Melanocyte of skin (primary cell): ENCODE measurements at places on chromosomes 2 and 18. TPM values are rescaled to one million over a fixed set of nuclear protein-coding genes. Genes with fewer than 3 reads are reported as not detected.

The MYO3B gene
- 0.34 and 0.36 TPM in 2 replicates for total RNA-seq

The RPRM gene
- not detected in 2 replicates for total RNA-seq

The ITGB6 gene
- under 0.01 and 0.15 TPM in 2 replicates for total RNA-seq

The ACTR3 gene
- total RNA-seq, result 218 and 258 TPM in 2 replicates

The NT5DC4 gene
- total RNA-seq, result not detected in 2 replicates

The CYP1B1 gene
- 27.2 and 46.5 TPM in 2 replicates for total RNA-seq

The CD8A gene
- not detected in 2 replicates for total RNA-seq

The SLC23A3 gene
- 1.1 and 1.4 TPM in 2 replicates for total RNA-seq

The RAD51AP2 gene
- not detected in 2 replicates for total RNA-seq

The RNF149 gene
- total RNA-seq, result 36.8 and 50.5 TPM in 2 replicates

The ZC3H6 gene
- total RNA-seq, result 3.8 and 8.0 TPM in 2 replicates

The ACADL gene
- not detected in 2 replicates for total RNA-seq

The TRPM8 gene
- total RNA-seq, result under 0.01 TPM in 1 of 2 replicates, not detected in the other

The FN1 gene
- 138 and 632 TPM in 2 replicates for total RNA-seq

The CRYBA2 gene
- 0.31 TPM in 1 of 2 replicates, not detected in the other for total RNA-seq

The SNORC gene
- 0.73 and 2.8 TPM in 2 replicates for total RNA-seq

The MSH2 gene
- total RNA-seq, result 18.2 and 28.7 TPM in 2 replicates

The G6PC2 gene
- not detected in 2 replicates for total RNA-seq

The ZNF892 gene
- 5.6 and 6.7 TPM in 2 replicates for total RNA-seq

The NR4A2 gene
- 2.8 and 3.6 TPM in 2 replicates for total RNA-seq

The UGT1A6 gene
- total RNA-seq, result not detected in 2 replicates

The SCYGR4 gene
- total RNA-seq, result not detected in 2 replicates

The CLEC4F gene
- total RNA-seq, result under 0.01 and 0.36 TPM in 2 replicates

The LCT gene
- under 0.01 TPM in 2 replicates for total RNA-seq

The AP1S3 gene
- 8.9 and 11.6 TPM in 2 replicates for total RNA-seq

The TMEM37 gene
- total RNA-seq, result not detected in 2 replicates

The MAP4K3 gene
- 56.6 and 79.3 TPM in 2 replicates for total RNA-seq

The ASB18 gene
- total RNA-seq, result not detected in 2 replicates

The CPLX4 gene
- total RNA-seq, result not detected in 2 replicates

The KCNG3 gene
- 0.34 and 0.36 TPM in 2 replicates for total RNA-seq

The PLEKHA3 gene
- total RNA-seq, result 7.7 and 12.0 TPM in 2 replicates

The ZBTB7C gene
- under 0.01 TPM in 2 replicates for total RNA-seq

The CDK15 gene
- total RNA-seq, result 4.0 and 4.5 TPM in 2 replicates

The C2orf66 gene
- total RNA-seq, result under 0.01 and 0.15 TPM in 2 replicates

The UGT1A10 gene
- total RNA-seq, result not detected in 2 replicates

The DSG3 gene
- total RNA-seq, result not detected in 2 replicates

The COLEC12 gene
- total RNA-seq, result 0.69 and 0.73 TPM in 2 replicates

The TNFAIP6 gene
- total RNA-seq, result 6.6 and 12.7 TPM in 2 replicates

The LYG2 gene
- not detected in 2 replicates for total RNA-seq

The AKAIN1 gene
- not detected in 2 replicates for total RNA-seq

The ELOA2 gene
- total RNA-seq, result not detected in 2 replicates

The FASTKD2 gene
- total RNA-seq, result 68.3 and 87.5 TPM in 2 replicates

The NPAS2 gene
- 10.0 and 14.9 TPM in 2 replicates for total RNA-seq

The HOXD8 gene
- under 0.01 TPM in 1 of 2 replicates, not detected in the other for total RNA-seq

The SERPINB7 gene
- total RNA-seq, result not detected in 2 replicates

The BOLL gene
- not detected in 2 replicates for total RNA-seq

The IL18RAP gene
- not detected in 2 replicates for total RNA-seq
